Fibroblast of skin of abdomen (primary cell): ENCODE measurements at places on chromosomes 5 and 9.

DNA sequence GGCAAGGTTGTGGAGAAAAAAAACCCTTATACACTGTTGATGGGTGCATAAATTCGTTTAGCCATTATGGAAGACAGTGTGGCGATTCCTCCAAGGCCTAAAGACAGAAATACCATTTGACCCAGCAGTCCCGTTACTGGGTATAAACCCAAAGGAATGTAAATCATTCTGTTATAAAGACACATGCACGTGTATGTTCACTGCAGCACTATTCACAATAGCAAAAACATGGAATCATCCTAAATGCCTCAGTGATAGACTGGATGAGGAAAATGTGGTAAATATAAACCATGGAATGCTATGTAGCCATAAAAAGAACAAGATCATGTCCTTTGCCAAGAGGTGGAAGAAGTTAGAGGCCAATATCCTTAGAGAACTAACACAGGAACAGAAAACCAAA is 119.9 kb upstream of the PRR16 start:
- no peak for DNase-seq

DNA sequence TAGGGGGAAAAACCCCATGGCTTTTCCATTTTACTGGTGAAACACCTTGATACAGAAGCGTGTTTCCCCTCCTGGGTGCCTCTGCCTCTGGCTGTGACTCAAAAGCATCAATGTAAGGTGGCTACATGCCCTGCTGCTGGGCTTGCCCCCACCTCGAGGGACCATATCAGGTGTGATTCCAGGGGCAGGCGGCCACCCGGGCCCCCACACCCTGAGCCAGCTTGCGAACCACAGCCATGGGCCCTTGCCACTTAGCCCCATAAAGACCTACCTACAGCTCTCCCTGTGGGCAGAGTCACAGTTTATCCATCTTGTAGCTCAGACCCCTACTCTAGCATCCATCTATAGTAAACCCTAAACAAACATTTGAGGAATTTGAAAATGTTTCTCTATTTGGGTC is 10.8 kb downstream of the SHC3 start:
- no peak for DNase-seq

- DNase-seq, result no peak
Observed at GRCh38 chr5:136094189-136094912, 38.3 kb upstream of the SMAD5 start.

DNA sequence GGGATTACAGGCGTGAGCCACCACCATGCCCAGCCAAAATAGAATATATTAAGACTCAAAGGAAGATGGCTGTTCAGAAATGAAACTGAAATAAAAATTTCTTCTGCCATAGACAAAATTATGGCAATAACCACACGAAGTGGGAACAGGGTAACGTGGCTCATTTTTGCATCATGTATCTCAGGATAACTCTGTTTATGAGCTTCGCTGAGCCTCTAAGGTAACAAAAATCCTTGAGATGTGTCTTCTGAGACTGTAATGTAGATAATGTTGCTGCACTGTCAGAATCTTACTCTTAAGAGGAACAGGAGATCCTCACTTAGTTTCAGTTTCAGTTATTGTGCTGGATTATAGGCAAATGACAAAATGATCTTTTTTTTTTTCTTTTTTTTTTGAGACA is 153.8 kb downstream of the GOLPH3 start:
- no peak for DNase-seq

DNA sequence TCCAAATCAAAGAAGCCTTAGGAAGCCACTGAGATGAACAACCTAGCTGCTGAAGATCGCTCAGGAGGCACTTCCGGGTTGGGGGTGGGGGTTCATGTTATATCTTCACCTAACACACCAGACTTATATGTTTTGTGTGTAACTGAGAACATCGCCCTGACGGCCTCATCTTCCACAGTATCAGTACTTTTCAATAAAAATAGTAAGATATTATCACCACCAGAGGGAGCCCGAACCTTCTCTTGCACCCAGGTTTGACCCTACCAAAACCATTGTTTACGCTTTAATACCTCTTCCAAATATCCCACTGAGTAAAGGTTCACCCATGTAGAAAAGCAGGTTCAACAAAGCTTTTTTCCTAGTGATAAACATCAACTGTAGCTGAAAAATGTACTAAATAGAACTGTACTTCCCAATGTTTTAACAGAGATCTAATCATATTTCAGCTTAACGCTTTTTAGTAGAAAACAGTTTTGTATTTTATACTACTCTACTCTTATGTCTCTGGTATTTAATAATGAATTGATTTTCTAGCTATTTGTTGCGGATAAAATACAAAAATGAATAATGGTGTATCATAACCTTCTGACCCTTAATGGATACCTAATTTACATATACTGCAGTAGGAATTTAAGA is 244.0 kb downstream of the EPB41L4A start:
- peak; percentile 47 for DNase-seq

GRCh38 chr9:21689854-21690253 is 112.6 kb upstream of the MTAP start:
- peak; percentile 61 for DNase-seq

DNA sequence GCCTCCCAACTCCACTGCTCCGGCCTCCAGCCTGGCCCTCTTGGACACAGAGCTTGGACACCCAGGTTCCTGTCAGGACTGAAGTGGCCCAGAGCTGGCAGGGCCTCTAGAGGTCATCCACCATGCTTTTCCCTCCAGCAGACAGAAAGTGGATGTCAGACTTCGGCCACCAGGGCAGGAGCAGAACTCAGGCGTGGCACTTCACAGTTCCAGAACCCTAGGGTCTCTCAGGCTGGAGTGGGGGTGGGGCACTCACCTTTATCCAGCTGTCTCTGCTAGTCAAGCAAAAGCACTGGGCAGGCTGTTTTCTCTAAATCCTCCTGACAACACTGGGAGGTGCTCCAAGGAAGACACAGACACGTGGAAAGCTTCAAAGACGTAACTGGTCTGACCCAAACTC is 35.6 kb upstream of the N4BP3 start:
- DNase-seq, result no peak

DNA sequence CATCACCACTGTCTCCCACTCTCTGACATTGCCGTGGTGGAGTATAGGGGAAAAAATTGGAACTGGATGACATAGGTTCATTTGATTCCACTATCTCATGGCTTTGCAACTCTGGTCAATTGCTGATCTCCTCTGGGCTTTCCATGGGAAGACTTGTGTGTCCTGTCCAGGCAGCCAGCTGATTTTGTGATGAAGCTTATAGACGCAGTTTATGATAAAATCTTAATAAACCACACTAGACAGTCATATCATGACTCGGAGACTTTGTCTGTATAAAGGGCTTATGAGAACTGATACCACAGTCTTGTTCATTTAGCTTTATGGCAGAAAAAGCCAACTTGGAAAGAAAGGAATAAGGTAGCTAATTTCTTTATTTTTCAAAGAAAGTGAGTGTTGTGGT is 296.5 kb downstream of the MAST4 start:
- DNase-seq, result peak; percentile 13

DNA sequence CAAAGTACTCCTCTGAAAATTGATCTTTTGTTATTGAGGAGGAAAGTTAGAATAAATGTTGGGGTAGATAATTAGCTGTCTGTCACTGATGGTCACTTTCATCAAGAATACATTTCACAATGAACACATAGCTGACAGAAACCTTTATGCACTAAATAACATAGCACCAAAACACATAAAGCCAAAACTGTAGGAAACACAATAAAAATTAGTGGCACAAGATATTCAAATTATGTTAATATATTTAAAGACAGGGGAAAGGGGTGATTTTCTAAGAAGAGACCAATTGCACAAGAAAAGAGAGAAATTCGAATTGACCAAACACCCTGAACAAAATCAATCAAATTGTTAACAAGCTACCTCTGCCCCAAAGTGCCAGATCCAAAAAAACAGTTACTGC is 89.7 kb downstream of the AK8 start:
- DNase-seq, result no peak

DNA sequence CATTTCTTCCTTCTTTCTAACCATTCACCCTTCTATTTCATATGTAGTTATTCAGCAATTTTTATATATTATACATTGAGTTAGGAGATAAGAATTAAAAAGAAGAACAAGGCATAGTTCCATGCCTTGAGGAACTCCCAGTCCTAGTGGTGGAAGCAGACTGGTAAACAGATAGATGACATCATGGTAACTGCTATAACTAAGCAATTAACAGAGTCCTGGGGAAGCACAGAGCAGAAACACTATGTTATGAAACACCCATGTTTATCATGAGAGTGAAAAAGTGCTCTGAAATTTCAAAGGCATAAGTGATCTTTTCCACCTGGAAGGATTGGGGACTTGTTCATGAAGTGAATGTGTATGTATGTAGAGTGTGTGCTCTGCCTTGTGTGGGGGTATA is 14.6 kb downstream of the PAPPA start:
- no peak for DNase-seq

GRCh38 chr5:78649211-78649695 is 681 bp upstream of the LHFPL2 start:
- no peak for DNase-seq

DNA sequence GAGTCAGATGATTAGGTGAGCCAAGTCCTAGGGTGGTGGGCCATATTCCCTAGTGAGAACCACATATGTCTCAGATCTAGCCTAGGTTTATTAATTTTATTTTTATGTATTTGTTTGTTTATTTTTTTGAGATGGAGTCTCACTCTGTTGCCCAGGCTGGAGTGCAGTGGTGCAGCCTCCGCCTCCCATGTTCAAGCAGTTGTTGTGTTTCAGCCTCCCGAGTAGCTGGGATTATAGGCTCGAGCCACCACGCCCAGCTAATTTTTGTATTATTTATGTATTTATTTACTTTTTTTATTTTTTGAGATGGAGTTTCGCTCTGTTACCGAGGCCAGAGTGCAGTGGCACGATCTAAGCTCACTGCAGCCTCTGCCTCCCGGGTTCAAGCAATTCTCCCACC is 36.0 kb downstream of the NUP188 start:
- no peak for DNase-seq

DNA sequence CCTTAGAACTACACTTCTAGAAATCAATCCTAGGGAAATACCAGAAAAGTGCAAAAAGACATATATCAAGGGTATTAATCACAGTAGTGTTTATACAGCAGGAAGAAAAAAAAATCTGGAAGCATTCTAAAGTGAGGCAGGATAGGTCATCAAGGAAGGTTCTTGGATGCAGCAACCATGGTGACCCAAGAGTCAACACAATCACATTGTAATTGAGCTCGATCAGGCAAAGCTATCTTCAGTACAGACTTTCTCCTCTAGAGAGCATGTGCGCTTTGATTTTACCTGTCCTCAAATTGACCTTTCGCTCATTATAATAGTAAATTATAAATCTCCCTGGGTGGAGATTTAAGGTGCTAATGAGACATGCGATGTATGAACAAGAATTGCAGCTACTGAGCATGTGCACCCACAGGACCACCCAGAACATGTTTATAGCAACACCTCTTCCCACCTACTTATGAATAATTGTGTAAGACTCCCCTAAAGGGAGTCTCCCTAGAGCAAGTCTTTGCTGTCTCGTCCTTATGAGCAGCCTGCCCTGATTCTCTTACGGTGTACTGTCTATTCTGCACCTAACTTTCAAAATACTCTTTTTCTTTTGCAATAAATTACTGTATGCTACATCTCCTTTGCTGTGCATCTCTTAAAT is 297.7 kb downstream of the ATPSCKMT start:
- DNase-seq, result no peak

DNA sequence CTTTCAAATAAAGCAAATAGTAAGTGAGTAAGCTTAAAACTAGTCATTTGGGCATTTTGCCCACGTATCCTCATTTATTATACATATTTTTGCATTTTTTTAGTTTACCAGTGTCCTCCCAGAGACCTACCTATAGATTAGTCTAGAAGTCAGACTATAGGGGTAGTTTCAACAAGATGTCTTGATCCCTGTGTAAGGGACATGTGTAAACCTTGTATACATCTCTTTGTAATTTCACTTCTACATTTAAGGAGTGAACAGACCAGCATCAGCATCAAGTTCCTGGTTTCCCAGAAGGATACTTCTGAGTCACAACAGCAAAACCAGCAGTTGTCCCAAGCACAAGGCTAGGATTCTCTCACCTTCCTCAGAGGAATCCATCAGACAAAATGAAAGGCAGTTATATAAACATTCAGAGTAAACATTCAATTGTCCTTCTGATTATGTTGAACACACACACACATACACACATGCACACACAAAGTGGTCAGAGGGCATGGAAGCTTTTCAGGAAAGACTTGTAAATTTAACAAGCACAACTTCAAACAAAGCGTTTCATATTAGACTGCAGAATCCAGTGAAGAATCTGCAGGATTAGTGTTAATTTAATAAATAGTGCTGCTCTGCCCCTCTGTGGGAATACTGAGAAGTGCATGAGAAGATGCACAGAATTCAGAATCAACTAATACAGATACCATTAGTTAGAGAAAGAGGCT is 55.4 kb downstream of the HINT1 start:
- peak; percentile 38 for DNase-seq

DNA sequence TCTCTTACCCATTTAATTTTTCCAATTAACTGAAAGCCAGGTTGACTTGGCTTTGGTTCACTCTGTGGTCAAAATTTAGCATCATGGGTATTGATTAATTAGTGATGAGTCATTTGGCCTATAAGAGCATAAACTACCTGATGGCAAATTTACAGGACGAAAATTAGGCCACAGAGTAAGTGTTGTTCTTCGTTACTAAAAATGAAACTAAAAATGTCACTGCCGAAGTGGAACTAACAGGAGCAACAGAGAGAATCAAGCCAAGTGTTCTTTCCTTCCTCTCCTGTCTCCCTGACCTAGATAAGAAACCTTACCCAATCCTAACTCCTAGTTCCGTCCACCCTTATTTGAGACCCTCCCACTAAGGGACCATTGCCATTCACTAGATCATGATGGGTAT is 176.9 kb downstream of the RAB3C start:
- no peak for DNase-seq

- DNase-seq, result no peak
Observed at GRCh38 chr9:134759913-134760312, 118.3 kb downstream of the COL5A1 start.

DNA sequence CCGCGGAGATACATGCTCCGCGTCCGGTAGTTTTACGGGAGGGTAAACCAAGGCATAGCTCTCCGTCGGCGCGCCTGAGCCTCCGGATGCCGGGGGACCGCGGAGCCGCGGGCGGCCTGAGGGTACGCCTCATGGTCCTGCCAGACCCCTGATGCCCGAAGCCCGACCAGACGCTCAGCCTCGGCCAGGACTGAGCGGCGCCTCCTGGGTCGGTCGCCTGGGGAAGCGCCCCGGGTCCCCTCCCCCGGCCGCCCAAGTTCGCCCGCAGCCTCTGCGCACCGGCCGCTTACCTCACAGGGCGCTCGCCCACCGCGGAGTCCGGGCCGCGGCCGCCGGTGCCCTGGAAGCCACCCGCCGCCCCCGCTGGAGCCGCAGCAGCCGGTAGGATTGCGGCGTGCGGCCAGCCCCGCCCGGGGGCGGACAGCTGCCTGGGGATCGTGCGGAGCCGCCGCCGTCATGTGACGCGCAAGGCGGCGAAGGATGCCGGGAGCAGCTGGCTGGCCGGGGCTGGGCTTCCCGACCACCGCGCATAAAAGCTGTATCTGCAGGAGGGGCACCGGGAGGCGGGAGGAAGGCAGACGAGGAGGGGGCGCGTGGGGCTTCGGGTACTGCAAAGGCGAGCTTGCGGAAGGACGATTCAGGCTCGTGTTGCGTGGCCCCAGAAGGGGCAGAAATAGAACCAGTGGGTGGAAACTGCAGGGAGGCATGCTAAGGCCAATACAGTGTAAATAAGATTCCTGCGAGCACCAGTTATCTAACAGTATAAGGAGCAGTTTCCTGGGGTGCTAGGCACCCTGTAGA is at the start of gene FBXO10:
Gene FBXO10, minus strand, starts transcription at position 460 of the 801 bp plus-strand sequence. CDS start 34,612 bp downstream, outside the sequence.
- DNase-seq, result peak; percentile 70

- no peak for DNase-seq
Observed at GRCh38 chr5:64595031-64595855, 89.4 kb downstream of the RGS7BP start.

GRCh38 chr5:15594977-15595568 is 95.1 kb downstream of the FBXL7 start:
- DNase-seq, result peak; percentile 38

GRCh38 chr5:18244309-18244708 is 610.0 kb downstream of the TAF11L14 start:
- DNase-seq, result no peak
